SHP77 treated with DMSO at 0.1 percent for 48 hours (cell line): ENCODE measurements at places on chromosomes 1 and 21.
A peak's percentile ranks its signal among the peaks of the same experiment; 100 is the strongest.

DNA sequence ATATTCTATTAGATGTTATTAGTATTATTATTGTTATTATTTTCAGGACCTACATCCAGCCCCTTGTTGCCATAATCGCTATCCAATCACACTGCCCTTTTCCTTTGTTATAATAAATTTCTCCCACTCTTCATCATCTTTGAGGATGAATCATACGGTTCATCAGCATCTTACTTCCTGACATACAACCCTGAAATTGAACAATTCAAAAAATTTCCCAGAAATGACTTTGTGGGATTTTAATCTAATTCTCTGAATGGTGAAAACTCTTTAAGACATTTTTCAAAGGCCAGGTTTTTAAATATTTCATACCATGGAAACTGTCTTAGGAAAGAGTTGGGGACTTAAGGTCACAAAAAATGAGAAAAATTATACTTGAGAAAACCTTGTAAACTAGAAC is 353.5 kb downstream of the ST6GALNAC3 start:
- DNase-seq, result no peak

DNA sequence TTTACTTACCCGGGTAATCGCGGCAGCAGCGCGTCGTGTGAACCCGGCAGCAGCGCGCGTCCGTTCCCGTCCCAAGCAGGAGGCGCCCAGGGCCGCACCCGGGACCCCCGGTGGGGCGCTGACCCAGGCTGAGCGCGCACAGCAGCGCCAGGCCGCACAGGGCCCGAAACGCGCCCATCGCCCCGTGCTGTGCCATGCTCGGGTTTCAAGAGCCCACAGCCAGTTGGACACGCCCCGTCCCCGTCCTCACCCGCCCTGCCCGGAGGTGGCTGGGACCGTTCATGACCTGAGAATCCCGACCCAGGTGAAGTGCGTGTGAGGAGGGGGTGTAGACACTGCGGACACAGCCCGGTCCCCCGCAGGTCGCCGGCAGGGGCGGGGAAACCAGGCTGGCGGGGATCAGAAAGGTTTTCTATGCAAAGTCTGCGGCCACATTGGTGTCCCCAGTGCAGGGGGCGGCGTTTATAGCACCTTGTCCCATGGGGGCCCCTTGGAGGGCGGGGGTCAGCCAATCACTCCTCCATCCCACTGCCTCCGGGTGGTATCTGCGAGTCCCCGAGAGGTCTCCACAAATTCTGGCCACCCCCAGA is at the start of gene TNFRSF18:
TSS of gene TNFRSF18 (minus strand) at position 217 of the 590 bp plus-strand sequence. CDS start at position 196, 21 bp downstream.
- DNase-seq, result no peak

GRCh38 chr1:86224651-86225310 is 68.2 kb upstream of the COL24A1 start:
- no peak for DNase-seq

DNA sequence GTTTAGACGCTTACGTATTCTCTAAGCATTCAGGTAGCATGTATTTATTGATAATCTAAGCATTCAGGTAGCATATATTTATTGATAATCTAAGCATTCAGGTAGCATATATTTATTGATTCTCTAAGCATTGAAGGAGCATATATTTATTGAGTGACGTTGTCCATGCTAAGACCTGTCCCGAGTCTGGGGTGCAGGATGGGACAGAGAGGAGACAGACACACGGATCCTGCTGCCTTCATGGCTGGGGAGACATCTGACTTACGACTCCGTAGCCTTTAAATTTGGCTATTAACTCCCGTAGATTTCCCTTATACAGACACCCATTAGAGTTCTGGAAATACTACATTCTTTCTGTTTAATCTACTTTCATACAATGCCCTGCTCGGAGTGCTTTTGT is 982 bp downstream of the SCCPDH start:
- no peak for DNase-seq

DNA sequence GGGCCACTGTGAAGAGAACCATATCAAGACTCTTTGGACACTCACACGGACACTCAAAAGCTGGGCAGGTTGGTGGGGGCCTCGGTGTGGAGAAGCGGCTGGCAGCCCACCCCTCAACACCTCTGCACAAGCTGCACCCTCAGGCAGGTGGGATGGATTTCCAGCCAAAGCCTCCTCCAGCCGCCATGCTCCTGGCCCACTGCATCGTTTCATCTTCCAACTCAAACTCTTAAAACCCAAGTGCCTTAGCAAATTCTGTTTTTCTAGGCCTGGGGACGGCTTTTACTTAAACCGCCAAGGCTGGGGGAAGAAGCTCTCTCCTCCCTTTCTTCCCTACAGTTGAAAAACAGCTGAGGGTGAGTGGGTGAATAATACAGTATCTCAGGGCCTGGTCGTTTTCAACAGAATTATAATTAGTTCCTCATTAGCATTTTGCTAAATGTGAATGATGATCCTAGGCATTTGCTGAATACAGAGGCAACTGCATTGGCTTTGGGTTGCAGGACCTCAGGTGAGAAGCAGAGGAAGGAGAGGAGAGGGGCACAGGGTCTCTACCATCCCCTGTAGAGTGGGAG is 36.3 kb upstream of the TDRD10 start:
- DNase-seq, result no peak

GRCh38 chr1:2864203-2864905 is 62.9 kb upstream of the TTC34 start:
- no peak for DNase-seq

- DNase-seq, result no peak
Measured at GRCh38 chr21:37206496-37206895, 60.6 kb downstream of the VPS26C start.

GRCh38 chr21:40684726-40685125 is 162.2 kb downstream of the DSCAM start:
- DNase-seq, result no peak

DNA sequence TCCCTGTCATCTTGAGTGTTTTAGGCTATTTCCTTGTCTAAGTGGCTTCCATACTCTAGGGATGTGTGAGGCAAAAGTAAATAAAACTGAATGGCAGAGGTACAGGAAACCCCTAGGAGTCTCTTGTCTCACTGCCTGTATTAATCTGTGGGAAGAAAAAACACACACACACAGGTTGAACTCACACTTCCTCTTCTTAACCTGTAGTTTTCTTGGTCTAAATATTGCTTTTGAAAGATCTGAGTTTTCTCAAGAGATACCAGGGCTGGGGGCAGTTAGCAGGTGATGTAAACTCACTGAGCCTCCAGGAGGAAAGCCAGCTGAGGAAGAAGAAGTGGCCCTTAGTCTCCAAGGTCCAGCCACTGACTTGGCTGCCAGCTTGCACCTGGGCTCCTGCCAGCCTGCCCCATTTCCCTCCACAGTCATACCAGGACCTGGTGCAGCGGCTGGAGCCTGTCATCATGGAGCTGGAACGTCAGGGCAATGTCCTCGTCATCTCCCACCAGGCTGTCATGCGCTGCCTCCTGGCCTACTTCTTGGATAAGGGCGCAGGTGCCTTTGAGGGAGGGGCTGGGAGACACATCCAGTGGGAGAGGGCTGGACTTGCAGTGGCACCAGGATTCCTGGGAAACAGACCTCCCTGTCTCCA is 16.9 kb downstream of the PFKFB2 start:
- DNase-seq, result no peak

- DNase-seq, result no peak
Measured at GRCh38 chr1:24932284-24932683, 2.2 kb upstream of the RUNX3 start.

DNA sequence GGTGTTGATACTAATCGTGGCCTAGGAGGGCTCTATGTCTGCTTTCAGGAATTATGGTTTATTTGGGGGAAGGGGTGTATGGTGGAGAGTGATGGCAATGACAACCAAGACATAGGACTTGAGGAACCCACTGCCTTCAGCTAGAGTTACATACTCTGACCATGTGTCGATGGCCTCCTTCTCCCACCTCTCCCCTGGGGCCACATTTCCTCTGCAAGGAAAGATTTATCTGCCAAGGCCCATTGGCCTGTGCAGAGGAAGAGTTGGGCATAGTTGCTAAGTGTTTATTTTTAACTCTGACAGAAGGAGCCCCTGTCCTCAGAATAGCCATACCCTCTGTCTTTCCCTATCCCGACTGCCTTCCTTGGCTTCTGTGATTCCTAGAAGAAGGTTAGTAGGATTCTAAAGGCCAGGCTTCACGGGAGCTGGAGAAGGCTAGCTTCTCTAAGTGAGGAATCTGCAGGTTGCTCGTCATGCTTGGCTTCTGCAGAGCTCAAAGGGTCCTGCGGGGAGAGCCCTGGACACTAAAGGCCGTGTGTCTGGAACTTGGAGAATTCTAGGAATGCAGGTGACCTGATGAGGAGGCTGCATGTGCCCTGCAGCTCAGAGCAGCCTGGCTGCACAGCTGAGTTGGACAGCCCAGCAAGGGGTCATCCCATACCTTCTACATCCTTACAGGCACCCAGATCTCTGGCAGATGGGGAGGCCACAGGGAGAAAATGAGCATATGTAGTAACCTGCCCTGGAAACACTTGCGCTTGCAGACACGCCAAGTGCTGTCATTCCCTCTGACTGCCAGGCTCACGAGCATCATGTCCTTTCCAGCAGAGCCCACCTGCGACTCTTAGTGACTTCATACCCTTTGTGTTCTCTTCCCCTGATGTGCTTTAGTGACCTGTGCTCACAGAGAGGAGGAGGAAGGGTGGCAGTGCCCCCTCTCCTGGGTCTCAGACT is 9.7 kb downstream of the MAPKAPK2 start:
- DNase-seq, result no peak

GRCh38 chr1:112054510-112054909 is 65.0 kb upstream of the KCND3 start:
- no peak for DNase-seq

GRCh38 chr1:193306430-193306829 is 120.0 kb upstream of the B3GALT2 start:
- DNase-seq, result no peak

DNA sequence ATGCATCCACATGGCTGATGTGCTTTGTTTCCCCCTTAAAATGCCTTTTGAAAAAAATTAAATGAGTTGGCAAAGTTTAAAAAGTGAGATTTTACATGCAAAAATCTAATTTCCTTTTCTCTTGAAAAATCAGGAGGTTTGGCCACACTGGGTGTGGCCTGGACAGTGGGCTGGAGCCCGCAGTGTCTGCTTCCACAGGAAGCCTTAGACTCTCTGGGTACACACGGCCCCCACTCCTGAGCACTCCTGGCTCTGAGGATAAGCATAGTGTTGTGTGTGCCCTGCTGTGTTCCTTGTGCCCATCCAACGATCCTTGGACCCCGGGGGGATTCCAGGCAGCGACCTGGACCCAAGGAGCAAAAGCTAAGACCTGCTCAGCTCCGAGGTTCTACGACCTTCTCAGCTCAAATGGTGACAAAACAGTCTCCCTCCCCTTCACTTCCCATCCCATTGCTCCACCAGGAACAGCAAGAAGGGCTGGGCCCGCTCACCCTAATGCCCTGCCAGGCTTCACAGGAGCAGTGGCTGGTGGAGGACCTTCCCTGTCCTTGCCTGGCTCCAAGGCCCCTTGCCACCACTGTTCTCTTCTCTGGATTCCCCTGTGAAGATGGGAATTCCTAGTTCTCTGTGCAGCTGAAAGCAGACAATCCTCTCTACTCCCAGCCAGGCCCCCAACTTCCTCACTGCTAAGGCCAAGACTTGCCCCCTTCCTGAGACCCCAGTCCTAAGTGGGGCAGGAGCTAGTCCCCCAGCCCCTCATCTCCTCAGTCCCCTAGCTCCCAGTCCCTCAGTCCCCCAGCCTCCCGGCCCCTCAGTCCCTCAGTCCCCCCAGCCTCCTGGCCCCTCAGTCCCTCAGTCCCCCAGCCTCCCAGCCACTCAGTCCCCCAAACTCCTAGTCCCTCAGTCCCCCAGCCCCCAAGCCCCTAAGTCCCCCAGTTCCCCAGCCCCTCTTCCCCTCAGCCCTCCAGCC is 395.8 kb downstream of the PTPRU start:
- no peak for DNase-seq

DNA sequence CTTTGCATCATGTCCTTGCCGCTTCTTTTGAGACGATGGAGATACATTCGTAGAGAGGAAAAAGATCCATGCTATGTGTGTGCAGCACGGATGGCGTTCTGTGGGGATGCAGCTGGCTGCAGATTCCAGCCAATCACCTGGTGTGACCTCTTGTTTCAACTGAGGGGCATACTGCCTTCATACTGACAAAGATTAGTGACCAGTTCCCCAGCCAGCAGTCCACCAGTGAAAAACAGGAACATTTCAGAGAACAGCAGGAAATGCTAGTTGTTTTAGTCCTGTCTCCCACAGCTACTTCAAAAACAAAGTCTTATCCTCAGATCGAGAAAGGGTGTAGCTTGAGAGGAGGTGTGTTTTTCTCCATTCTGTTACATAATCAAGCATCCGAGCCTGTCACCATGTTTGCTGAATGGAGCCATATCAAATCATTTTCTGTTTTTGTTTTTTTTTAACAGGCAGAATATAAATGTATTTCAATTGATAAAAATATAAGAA is 255.7 kb upstream of the FMN2 start:
- DNase-seq, result no peak

DNA sequence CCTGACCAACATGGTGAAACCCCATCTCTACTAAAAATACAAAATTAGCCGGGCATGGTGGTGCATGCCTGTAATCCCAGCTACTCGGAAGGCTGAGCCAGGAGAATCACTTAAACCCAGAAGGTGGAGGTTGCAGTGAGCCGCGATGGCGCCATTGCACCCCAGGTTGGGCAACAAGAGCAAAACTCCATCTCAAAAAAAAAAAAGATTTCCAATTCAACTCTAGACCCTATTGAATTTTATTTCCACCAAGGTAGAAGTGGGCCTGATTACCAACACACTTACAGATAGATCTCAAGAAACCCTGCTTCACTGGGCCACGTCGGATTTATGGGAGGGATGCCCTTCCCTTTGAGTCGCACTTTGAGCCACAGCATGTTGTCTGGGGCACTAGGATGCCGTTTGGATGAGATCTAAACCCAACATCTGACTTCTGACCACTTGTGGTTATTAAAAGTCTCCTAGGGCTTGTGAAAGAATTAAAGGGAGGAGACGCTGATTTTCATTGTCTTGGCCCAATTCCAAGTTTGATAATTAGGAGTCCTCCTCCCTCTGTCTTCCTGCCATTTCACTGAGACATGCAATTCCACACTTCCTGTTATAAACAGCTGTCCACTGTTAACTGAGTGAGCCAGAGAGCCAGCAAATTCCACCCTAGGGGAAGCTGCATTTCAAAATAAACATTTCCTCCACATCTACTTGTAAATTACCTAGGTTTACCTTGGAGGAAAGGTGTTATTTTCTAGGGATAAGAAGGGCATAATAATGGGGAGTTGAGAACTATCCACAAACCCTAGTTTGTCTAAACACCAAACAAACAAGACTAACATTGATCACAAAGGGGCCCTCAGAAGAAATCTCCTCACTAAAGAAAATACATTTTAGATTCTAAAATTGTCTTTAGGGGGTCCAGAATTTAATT is 5.2 kb upstream of the RERE start:
- DNase-seq, result peak; percentile 59

- DNase-seq, result no peak
Measured at GRCh38 chr1:212554401-212554800, 54.2 kb upstream of the ATF3 start.
